ENCODE measurements at places on chromosomes 7 and 10. TPM values are rescaled to one million over a fixed set of nuclear protein-coding genes. Genes with fewer than 3 reads are reported as not detected.

DNA sequence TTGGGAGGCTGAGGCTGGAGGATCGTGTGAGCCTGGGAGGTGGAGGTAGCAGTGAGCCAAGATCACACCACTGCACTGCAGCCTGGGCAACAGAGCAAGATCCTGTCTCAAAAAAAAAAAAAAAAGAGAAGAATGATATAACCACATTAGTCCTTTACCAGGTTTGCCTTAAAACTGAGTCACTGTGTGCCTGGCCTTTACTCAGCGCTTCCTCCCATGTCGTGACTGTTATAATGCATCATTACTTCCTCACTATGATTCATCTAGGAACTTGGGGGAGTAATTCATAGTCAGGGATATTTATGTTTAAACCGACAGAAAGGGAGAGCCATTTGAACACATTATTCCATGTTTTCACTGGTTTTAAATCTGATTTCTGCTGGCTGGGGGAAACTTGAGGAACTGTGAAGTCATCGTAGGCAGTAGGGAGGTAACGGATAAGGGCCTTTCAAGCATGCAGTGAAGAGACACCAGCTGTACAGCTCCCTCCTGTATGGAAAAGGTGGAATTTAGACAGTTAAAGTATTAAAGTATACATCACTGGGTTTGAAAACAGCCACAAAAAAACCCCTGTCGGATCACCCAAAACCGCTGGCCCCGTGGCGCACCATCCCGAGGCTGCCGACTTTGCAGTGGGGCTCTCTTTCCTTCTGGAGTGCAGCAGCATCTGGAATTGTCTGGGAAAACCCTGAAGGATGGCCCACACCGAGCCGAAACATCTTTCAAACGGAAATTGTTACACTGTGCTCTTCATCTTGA lies 119.8 kb downstream of the NKX6-2 start:
- no peak for DNase-seq

DNA sequence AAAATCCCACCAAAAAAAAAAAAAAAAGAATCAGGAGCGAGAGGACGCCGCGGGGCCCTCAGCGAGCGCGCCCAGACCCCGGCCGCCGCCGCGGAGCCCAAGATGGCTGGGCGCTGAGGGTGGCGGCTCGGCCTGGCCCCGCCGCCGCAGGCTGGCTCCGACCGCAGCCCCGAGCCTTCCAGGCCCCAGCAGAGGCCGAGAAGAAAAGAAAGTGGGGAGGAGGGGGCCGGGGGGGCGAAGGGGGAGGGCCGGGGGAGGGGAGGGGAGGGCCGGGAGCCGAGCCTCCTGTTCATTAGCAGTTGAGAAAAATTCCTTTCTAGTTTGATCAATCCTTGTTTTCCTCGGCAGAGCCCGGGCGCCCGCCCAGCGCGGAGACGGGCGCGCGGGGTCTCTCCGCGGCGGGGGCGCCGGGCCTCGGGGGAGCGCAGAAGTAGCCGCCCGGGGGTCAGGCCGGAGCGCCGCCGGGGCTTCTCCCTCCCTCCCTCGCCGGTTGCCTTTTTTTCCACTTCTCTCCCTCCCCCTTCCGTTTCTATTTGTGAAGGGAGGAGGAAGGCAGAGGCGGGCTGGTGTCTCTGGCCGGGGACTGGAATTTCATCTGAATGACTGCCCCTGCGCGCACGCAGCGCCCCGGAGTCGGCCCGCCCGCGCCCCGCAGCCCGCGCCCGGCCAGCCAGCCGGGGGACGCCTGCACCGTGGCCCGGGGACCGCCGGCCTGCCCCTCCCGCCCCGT lies 778 bp upstream of the TRIM8 start:
- DNase-seq = peak; percentile 86

DNA sequence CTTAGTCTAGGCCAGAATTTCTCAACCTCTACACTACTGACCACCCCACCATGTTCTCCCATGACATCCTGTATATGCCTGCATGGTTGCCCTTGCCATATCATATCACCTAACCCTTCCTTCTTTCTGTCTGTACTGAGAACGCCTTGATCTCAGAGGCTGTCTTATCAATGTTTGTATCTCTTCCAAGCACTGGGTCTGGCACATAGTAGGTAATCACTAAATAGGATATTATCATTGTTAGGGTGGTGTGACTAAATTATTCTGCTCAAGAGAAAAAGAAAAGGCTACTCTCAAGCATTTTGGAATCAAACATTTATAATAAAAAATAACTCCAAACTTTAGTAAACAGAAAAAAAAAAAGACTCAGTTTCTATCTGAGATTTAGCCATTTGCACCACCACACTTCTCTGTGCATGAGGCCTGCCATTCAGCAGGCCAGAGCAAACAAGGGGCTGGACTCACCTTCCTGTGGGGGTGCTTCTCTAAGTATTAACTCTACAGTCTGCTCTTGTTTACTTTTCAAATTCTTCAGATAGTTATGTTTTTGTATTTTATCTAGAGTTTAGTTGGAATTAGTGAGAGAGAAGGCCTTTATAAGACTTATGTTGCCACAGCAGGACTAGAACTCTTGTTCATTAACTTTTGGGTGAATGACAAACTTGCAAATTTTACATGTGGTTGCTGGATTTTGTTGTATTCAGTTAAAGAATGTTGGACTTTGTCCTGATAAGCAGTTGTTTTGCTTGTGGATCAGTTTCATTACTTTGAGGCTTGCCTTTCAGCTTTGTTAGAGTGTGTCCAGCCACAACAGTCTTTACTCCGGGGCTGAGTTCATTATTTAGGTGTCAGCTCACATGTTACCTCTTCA lies 5.4 kb downstream of the AGBL3 start:
- DNase-seq = no peak

DNA sequence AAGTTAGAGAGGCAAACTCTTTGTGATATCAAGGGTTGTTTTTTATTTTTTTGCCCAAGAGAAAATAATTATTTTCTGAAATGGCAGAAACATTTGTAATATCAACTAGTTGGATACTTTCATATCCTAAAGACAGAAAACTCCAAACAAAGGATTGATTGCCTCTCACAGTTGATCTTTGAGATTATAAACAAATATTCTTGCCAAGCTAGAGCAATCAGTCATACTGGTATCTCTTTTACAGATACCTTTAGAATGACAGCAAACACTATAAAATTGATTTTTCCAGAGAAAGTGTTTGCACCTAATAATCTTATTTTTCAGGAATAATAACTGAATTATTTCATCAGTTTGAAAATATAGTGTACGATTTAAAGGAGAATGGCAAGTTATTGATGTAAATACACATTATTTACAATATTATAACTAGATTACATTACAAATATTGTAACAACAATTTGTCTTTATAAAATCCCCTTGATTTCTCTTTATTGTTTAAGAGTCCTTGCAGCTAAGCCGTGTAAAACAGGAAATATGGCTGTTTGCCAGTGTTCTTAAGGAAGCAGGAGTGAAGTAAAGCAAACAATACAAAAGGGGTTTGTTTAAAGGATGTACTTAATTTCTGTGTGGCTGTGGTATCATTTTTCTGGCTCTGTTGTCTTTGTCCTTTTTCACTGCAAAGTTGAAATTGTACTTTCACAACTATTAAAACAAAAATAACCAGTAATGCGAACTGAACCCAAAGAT lies 58.4 kb downstream of the MAPK8 start:
- no peak for DNase-seq

DNA sequence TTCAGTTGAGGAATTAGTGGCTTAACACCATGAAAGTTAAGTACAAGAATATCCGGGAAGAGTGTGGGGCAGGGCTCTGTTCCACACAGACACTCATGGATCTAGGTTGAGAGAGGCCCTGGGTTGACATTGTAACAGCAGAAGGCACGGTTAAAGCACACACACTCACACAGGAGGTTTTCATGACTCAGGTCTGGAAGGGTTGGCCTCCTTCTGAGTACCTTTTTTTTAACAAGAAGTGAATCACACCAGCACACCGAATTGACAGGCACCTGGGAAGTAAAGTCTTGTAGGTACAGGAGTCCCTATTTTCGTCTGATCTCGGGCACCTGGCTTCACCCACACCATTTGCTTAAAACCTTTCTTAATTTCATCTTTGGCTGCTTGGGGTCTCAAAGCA lies 509.4 kb upstream of the ADARB2 start:
- no peak for DNase-seq

GRCh38 chr10:72252972-72253371 lies 20.8 kb upstream of the DDIT4 start:
- DNase-seq = no peak

DNA sequence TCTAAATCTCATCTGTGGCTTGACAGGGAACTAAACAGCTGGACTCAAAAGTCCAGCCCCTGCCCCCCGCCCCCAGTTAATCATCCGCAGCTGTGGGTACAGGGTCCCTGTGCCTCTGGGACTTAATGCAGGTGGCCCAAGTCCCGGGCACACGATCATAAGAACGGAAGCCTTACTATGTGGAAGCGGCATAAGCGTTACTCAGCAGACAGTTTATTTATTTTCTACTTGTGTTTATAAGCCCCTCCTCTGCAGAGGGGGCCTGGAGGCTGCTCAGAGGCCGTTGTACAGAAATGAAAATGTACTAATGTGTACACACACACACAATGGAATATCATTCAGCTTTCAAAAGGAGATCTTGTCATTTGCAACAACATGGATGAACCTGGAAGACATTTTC lies 158.0 kb upstream of the TNS3 start:
- DNase-seq = no peak

GRCh38 chr7:22088827-22089226 lies 143.1 kb upstream of the CDCA7L start:
- DNase-seq = no peak

GRCh38 chr10:123126246-123126645 lies 9.5 kb upstream of the HMX3 start:
- DNase-seq = no peak

Gene PTPRN2
- 0.80 TPM for total RNA-seq

Gene BEND7
- total RNA-seq = 2.7 TPM

Gene MICU1
- 49.1 TPM for total RNA-seq

Gene GHRHR
- total RNA-seq = 2.7 TPM

Gene VWA2
- total RNA-seq = 0.21 TPM

Gene CCDC172
- 1.0 TPM for total RNA-seq

Gene GRID1
- total RNA-seq = 0.22 TPM
